Psoas muscle (tissue), 8 donors: ENCODE measurements at places on chromosomes 5 and 9.

- DNase-seq: no peak
Observed at GRCh38 chr5:142385194-142385593, 60.4 kb upstream of the SPRY4 start.

DNA sequence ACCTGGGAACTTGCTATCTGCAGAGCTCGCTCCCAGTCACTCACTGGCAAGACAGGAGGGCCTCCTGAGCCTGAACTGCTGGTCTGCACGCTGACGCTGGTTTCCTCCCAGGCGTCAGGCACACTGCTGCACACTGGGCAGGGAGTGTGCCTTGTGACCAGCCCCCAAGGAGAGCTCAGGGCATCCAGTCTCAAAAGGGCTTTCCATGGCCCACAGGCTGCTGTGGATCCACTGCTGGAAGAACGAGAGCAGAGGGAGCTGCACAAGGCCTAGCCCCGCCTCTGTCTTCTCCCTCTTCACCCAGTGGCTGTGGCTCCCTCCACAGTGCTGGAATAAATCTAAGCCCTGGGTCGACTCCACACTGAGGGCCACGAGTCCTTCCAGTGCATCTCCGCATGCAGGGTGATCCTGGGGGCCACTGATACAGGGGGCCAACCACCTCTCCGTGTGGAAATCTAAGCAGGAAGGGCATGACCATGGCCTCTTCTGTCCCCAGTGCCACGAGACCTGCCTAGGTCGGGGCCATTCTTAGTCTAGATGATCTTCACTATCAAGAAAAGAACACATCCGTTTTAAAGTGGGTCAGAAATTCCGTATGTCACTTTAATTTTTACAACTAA is 93.6 kb downstream of the CAMSAP1 start:
- no peak for DNase-seq

DNA sequence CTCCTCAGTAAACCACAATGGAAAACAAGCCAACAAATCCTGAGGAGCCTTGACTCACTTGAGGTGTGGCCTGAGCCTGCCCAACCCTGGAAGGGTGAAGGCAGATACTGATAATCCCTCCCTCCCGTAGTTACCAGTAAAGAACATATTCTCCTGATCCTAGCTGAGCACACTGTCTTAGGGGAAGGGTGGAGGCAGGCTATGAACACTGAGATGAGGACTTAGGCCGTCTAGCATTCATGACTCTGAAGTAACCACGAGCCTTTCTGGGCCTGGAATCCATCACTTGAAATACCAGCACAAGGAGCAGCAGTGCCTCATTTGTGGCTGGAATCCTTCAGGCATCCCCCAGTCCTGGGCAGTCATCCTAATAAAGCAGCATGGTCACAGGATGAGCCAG is 124.5 kb upstream of the PRLR start:
- no peak for DNase-seq

DNA sequence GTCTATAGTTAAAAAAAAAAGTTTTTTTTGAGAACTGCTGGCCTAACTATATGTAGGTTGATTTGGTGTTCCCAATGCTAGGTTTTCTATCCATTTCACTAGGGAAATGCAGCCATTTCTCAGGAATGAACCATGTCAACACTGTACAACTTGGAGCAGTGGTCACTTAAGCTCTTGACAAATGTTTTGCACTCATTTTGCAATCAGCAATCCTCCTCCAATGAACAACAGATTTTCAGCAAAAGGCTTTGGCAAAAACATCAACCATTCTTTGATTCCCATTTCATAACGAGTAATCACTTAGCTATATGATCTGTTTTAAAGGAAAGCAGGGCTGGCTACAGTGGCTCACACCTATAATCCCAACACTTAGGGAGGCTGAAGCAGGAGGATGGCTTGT is 17.9 kb downstream of the STRBP start:
- no peak for DNase-seq

- DNase-seq: no peak
Observed at GRCh38 chr9:114706711-114707110, 24.7 kb upstream of the TEX48 start.

GRCh38 chr9:6884990-6885389 is 127.2 kb downstream of the KDM4C start:
- DNase-seq: no peak

GRCh38 chr5:82613891-82614290 is 335.7 kb upstream of the RPS23 start:
- no peak for DNase-seq

DNA sequence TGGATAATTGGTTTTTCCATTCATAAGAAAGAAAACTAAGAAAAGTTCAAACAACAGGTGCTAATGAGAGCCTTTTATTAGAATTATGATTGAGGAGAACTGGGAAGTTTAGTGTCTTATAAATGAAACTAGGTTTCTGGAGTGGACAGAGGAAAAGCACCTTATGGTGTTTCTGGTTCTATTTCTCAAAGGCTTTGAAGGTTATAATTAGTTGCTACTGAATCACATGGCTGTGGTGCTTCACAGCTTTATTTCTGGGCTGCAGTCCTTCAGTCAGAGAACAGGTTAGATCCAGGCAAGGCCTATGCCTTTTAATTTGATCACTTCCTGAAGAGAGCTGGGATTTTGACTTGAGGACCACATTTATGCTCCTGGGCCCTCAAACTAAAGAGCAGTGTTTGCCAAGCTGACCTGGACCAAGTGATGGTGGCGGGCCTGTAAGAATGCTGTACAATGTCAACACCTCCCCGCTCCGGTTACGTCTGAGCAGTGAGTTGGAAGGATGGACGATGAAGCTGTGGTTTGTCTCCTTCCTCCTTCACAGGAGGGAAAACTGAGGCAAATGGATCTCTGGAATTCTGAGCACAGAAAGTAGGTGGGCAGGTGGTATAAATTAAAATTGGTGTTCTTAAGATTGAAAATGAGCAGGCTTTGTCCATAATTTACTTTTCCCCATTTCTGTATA is 56.0 kb downstream of the ZNF462 start:
- no peak for DNase-seq

GRCh38 chr5:115209279-115209678 is 39.6 kb upstream of the TRIM36 start:
- DNase-seq: no peak

- no peak for DNase-seq
Observed at GRCh38 chr5:112979723-112980122, 3.1 kb downstream of the DCP2 start.

- no peak for DNase-seq
Observed at GRCh38 chr5:104084896-104085295, 522.3 kb upstream of the NUDT12 start.

DNA sequence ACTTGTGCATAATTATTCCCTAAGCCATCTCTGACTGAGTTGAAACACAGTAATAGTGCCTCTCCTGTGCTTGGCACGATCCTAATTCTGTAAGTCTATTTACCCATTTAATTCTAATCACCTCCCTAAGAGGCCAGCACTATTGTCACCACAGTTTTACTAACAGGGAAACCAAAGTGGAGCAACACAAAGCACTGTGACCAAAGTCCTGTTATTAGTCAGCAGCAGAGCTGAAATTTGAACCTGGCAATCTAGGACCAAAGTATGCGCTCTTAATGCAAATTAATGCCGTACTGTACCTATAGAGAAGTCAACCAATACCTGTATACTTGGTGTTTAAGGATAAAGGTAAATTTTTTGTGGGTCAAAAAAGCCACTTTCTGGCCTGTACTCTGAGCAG is 77.1 kb upstream of the CNTLN start:
- no peak for DNase-seq

DNA sequence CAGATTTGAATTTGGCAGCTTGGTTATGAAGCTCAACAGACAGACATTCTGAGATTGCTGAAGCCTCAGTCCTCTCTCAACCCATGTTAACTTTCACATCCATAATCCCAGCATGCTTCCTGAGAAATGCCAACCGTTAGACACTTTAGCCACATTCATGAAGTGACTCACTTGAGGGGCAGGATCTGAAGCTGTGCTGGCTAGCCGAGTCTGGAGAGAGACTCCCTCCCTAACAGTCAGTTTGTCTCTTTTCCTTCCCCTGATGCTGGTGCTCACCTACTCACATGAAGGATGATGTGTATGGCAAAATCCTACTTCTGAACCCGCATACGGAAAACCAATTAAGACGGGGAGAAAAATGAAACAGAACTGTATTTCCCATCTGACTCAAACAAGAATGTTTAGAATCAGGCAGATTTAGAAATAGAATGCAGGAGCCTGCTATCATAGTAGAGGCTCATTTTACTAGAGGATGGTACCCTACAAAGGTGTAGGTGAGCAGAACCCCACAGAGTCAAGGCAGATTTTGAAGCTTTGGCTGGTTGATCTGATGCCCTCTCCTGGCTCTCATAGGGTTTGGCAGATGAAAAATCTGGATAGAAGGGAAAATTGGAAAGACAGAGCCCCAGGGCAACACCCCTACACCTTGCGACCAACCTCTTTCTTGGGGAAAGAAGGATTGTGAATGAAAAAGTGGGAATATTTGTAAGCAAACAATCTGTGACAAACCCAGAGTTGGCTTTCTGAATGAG is 150.9 kb upstream of the LHFPL2 start:
- no peak for DNase-seq

- no peak for DNase-seq
Observed at GRCh38 chr5:143056792-143057579, 286.8 kb downstream of the ARHGAP26 start.

DNA sequence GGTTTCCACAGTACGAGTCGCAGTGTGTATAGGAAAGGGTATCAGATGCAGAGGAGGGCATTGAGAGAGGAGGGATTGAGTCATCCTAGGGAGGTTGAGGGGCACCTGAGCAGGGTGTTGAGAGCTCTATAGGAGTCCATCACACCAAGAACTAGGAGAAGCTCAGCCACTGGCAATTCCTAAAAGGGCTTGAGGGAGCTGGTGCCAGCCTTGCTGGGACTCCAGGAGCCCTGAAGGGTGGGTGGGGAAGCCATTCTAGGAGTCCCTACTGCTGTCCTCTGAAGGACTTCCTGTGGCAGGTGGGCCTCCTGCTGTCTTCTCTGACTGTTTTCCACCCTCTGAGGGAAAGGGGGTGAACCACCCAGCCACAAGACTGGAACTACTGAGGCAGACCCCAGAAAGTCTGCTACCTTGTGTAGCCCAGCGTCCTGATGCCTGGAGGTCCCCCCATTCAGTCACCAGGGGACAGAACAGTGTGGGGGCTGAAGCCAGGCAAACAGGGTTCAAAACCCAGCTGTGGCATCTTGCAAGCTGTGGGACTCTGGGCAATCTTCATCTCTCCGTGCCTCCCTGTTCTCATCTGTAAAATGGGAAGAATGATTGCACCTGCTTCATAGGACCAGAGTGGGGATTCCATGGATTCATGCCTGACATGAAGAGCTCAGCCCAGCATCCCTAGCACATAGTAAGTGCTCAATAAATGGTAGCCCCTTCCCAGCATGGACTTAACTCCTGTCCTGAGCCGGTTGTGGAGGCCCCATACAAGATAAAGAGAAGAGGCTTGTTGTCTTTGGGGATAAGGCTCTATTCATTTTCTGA is 149.5 kb downstream of the C9orf50 start:
- peak; percentile 33 for DNase-seq
